ENCODE measurements at places on chromosomes 5 and 9. TPM values are rescaled to one million over a fixed set of nuclear protein-coding genes. Genes with fewer than 3 reads are reported as not detected.

AK1 gene
- polyA plus RNA-seq: 1,359 TPM

GRCh38 chr5:124907098-124907644 is 160.7 kb upstream of the ZNF608 start:
- DNase-seq: no peak

COX7C gene
- 754 TPM for polyA plus RNA-seq

DNA sequence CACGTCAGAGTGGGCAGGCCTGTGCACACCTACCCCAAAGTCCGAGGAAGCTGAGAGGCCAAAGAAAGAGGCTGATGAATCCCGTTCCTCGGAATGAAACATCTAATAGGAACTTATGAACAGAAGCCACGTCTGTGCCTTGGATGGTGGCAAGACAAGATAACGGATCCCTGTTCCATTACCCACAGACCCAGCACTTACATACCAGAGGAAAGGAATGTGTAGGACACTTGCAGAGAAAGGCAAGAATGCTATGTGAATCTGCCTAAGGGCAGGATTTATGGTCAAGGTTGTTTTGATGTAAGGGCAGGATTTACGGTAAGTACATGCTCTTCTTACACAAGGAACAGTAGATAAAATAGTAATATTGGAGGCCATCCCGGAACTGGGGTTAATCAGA is 93.2 kb downstream of the WDR41 start:
- no peak for DNase-seq

EMB gene
- 2.7 TPM for polyA plus RNA-seq
